ENCODE measurements at places on chromosomes 11 and 22.

DNA sequence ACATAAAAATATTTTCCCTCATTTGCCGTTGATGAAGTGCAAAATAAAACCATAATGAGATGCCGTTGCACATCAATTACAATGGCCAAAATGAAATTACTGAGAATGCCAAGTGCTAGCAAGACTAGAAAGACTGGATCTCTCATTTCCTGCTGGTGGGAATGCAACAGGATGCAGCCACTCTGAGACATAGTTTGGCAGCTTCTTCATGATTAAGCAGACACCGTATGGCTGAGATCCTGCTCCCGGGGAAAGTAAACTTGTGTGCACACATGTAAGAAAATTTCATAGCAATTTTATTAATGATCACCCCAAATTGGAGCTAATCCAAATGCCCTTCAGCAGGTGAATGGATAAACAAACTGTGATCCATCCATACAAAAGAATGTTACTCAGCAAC lies 1013.2 kb downstream of the TBC1D22A start:
- DNase-seq = no peak

- DNase-seq = peak; percentile 17
Observed at GRCh38 chr11:116502641-116503061, 270.1 kb downstream of the BUD13 start.

GRCh38 chr11:78398715-78399114 lies 18.9 kb downstream of the GAB2 start:
- DNase-seq = no peak

- no peak for DNase-seq
Observed at GRCh38 chr11:72439455-72439854, 5.1 kb upstream of the CLPB start.
